IMR-90 (cell line): ENCODE measurements at places on chromosomes 4 and X. TPM values are rescaled to one million over a fixed set of nuclear protein-coding genes. Genes with fewer than 3 reads are reported as not detected.

The RPS6KA6 gene
- 6.8 and 9.4 TPM in 2 replicates for total RNA-seq

GRCh38 chr4:101596781-101597552, 193.6 kb upstream of the BANK1 start:
- no peak for DNase-seq

The P2RY4 gene
- total RNA-seq: not detected in 2 replicates

- no peak for DNase-seq
These were observed 1152.1 kb downstream of the FAT4 start for GRCh38 chr4:126466848-126467247.

The HSPA4L gene
- 2.3 and 3.9 TPM in 2 replicates for total RNA-seq

DNA sequence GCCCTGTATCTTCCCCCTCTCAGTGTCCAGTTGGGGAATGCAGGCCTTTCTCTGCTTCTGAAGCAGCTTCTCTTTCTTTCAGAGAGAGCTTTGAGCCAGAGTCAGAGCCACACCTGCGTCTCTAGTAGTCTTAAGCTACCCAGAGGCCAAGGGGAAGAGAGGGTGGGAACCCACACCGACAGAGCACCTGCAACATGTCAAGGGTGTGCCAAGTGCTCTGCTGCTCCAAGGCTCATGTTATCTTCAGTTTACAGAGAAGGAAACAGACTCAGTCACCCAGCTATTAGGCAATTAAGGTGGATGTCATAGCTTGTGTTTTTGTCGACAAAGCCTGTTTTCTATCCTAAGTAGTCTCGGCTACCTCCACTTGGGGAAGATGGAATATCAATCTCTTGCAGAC, 22.7 kb upstream of the RNF212 start:
- no peak for DNase-seq

The ZNF185 gene
- 3.2 and 3.6 TPM in 2 replicates for total RNA-seq

GRCh38 chr4:166594326-166594946, 639.9 kb downstream of the SPOCK3 start:
- DNase-seq: no peak

- DNase-seq: no peak
These were observed 2.2 kb downstream of the PWWP3B start for GRCh38 chrX:106170318-106170717.

DNA sequence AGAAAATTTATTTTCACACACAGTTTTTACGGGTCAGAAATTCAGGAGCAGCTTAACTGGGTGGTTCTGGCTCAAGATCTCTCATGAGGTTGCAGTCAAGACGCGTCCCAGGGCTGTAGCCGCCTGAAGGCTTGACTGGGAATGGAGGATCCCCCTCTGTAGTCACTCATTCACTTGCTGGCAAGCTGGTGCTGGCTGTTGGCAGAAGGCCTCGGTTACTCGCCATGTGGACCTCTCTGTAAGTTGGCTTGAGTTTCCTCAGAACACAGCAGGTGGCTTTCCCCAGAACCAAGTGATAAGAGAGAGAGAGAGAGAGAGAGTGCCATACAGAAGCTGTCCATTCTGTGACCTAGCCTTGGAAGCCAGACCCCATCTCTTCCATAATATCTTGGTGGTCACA, 132.8 kb downstream of the DCLK2 start:
- peak; percentile 34 for DNase-seq
